ENCODE measurements at places on chromosomes 1 and 21.

DNA sequence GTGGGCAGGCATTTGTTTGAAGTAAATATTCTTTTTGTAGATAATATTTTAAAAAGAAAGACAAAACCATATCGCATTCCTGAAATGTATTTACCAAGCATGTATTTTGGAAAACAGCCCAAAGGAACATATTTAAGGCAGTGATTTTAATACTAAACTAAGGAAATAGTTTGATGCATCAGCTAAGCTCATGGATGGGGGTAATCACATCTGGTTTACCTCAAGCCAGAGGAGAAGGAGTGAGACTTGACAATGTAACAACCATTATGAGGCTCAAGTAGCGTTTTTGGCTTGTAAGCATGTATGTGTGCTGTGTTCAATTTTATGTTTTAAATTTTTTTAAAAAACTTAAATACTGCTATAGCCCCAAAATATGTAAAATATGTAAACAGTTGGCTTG is 390.5 kb downstream of the DISC1 start:
- DNase-seq, result no peak

DNA sequence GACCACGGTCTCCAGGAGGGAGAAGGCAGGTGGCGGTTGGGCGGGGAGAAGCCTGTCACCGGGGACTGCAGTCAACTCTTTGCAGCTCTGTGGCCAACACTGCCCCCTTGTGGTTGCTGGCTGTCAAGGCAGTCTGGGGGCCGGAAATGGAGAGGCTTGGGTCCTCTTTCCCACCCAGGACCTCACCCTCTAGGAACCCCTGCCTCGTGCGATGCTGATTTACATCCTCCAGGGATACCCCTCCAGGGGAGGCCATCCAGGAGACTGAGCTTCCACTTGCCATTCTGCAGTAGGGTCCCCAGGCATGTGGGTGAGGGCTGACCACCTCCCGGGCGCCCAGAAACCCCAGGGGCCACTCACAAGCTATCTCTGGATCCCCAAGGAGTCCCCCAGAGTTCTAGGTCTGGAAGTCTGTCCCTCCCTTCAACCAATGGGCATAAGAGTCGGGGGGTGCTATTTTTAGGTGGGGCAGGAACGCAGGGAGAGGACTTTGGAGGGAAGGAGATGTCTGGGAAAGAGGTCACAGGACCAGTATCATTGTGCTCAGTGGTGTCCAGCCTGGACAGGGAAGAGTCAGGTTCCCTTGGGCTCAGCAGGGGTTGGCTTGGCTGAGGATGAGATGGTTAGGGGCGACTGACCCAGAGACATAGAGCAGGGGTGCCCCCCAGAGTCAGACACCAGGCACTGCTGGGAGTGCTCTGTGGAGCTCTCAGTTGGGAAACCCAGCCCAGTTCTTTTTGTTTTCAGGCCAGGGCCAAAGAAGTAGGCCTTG is 7.1 kb upstream of the GPR61 start:
- DNase-seq, result peak; percentile 82

DNA sequence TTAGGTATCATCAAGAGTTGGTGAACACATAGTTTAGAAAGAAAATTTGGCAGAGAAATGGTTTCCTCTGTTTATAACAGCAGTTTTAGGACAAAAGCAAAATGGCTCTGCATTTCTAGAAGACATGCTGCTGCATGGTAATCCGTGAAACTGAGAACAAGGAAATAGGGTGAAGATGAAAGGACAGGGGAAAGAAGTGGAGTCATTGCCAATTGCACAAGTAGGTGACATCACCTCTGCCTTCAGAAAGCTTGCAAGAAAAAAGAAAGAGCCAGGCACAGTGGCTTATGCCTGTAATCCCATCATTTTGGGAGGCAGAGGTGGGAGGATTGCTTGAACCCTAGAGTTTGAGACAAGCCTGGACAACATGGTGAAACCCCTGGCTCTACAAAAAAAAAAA is 217.6 kb downstream of the LMX1A start:
- no peak for DNase-seq

GRCh38 chr21:31647650-31648049 is 11.8 kb upstream of the SOD1 start:
- DNase-seq, result no peak

DNA sequence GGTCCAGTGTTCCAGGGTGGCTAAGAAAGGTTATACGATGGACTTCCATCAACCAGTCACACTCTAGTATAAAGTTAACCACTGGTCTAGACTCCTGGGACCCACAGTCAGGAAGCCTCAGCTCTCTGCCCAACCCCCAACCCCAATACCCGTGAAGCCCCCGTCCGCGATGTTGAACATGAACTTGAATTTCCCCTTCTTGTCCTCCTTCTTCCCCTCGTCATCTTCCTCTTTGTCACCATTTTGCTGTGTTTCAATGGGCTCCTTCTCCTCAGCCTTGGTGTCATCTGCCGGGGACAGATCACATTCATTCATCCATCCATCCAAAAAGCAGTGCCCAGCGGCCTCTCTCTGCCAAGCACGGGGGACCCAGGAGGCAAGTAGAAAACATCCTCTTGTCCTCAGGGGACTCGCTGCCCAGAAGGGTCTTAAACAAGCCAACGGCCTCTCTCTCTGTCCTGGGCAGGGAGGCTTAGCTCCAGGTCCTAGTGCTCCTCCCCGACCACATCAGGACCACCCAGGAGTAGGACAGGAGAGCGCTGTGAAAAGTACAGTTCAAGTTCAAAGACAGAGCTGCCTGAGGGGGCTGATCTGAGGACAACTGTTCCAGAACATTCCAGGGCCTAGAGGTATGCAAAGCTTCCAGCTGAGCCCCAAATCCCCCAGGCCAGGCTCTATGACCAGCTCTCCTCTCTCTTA is 66.5 kb downstream of the KCNAB2 start:
- DNase-seq, result no peak

- DNase-seq, result no peak
Measured at GRCh38 chr1:92030656-92031107, 897 bp downstream of the EPHX4 start.

All from stimulated activated CD8-positive, alpha-beta memory T cell treated with anti-CD3 and anti-CD28 coated beads, Interleukin-7, amount 100 ng/mL, for 48 hours (primary cell).